ENCODE measurements at places on chromosomes 1 and 21.

DNA sequence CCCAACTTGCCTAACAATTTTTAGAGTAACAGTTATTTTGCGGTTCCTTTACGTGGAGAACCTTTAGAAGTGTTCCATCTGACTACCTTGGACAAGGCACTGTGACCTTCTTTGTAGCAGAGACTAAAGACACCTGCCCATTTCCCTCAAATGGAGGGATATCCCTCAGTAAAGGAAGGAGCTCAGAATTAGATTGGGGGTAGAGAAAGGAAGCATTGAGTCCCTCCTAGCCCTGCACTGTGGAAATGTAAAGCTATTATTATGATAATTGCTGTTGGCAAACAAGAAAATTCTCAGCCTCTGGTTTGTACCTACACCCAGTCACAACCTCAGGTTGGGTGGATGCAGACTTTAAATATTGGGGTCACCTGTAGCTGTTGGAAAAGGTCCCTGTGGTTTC, 72.6 kb upstream of the MACF1 start:
- no peak for ATAC-seq

DNA sequence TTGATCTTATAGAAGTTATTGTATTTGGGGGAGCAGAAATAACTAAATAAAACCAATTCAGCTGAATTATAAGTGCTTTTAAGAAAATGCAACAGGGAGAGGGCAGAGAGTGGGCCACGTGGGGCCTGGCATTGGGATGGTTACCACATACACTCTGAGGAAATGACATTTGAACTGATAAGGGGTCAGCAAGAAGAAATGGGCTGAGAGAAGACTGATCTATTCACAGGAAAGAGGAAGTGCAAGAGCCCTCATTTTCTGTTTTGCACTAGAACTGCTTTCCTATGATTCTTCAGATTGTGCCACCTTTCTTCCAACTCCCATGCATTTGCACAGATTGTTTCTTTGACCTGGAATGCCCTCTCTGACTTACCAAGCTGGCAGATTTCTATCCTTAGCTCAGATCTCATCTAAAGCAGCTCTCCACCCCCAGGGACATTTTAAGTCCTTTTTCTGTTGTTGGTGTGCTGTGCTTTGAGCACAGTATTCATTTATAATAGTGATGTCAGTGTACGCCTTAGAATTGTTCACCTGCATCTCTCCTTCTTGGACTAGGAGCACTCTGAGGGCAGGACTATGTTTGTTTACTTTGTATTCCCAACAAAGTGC, 115.9 kb downstream of the FGGY start:
- ATAC-seq, result no peak

- ATAC-seq, result peak; percentile 93
These were observed 32.9 kb upstream of the DIPK1A start for GRCh38 chr1:92994105-92994712.

GRCh38 chr1:77036560-77036959, 169.3 kb downstream of the ST6GALNAC5 start:
- ATAC-seq, result no peak

- ATAC-seq, result no peak
These were observed 276.5 kb upstream of the DPYD start for GRCh38 chr1:98197356-98197755.

Data from activated CD4-positive, CD25-positive, alpha-beta regulatory T cell treated with anti-CD3 and anti-CD28 coated beads, Interleukin-2, amount 50 U/mL, for 24 hours (primary cell).